Activated CD8-positive, alpha-beta memory T cell treated with anti-CD3 and anti-CD28 coated beads, Interleukin-2, amount 10 ng/mL, durations not matched to agents 7 days and 5 days (primary cell): ENCODE measurements at places on chromosomes 1 and 21.
A peak's percentile ranks its signal among the peaks of the same experiment; 100 is the strongest.

DNA sequence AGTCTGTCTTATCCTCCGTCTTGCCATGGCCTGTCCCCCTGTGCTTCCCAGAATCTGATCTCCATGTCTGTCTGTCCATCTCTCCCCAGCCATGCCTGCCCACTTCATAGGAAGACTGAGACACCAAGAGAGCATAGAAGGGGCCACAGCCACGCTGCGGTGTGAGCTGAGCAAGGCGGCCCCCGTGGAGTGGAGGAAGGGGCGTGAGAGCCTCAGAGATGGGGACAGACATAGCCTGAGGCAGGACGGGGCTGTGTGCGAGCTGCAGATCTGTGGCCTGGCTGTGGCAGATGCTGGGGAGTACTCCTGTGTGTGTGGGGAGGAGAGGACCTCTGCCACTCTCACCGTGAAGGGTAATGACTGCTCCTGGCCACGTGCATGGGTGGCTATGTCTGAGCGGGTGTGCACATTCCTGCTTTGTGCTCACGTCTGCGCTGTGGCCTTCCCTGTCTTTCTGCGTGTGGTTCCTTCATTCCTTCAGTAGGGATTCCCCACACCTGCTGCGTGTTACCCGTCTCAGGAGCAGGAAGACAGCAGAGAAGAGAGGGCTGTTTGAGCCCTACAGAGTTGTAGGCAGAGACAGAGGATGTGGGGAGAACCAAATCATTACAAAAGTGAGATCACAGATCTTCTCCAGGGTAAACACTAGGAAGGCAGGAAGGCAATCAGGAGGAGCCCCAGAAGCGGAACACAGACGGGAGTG, 80.8 kb downstream of the OBSCN start:
- no peak for DNase-seq

- no peak for DNase-seq
These were observed 102.8 kb upstream of the COL24A1 start for GRCh38 chr1:86259390-86259789.

DNA sequence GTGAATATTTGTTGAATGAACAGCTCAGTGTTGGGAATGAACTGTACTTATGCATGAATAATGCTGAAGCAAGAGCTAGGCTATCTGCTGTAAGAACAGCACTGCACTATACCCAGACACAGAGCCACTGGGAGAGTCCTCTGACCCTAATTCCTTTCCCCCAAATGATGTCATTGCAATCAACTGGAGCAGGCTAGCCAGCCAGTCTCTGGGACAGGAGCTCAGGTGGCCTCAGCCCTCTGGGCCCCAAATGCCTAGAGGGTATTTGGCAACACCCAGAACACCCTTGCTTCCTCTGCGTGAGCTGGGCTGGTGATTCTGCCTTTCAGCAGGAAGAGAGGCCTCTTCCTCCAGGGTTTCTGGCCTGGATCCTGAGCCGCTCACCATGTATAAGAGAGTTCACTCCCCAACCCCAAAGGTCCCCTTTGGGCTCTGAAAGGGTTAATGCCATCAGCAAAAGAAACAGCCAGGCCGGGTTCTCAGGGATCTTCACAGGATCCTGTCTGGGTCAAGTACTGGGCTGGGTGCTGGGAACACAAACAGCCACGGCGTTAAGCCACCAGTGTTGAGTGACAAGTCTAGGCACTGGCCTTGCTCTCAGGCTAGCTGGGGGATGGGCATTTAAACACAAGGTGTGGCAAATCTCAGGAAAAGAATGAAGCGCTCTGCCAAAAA, 3.7 kb upstream of the PADI4 start:
- DNase-seq: no peak

GRCh38 chr1:208000504-208000903, 89.6 kb upstream of the CD34 start:
- peak; percentile 0 for DNase-seq

DNA sequence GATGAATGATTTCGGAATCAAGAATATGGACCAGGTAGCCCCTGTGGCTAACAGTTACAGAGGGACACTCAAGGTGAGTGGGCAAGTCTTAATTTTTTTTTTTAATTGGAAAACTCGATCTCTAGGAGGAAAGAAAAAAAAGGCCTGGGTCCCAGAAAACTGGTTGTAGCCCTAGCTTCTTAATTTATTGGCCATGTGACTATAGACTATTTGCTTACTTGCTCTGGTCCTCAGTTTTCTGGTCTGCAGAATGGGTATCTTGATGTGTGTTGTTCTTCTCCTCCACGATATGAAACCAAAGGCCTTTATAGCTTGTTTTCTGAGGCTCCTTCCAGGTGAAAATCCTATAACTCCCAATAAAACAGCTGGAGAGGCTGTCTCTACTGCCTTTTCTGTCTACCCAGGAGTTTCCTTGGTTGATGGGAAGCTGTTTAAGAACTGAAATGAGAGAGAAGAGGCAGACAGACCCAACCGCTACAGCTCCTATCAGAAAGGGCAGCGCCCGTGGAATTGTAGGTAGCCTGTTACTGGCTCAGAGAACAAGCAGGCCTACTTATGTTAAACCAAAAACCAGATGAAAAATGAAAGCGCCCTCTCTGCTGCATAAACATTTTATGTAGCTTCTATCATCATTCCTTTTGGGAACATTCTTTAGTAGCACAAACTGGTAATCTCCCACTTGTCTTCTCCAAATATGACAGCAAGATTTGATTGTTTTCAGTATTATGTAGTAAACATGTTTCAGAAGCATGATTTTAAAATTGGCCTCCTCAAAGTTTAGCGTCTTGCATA, 4.5 kb downstream of the ETS2 start:
- no peak for DNase-seq

- no peak for DNase-seq
These were observed 22.4 kb upstream of the SRRM1 start for GRCh38 chr1:24620678-24621077.

- no peak for DNase-seq
These were observed 237.0 kb downstream of the TBX15 start for GRCh38 chr1:118751166-118751565.

- DNase-seq: no peak
These were observed 65.2 kb downstream of the GBP6 start for GRCh38 chr1:89429062-89429461.

DNA sequence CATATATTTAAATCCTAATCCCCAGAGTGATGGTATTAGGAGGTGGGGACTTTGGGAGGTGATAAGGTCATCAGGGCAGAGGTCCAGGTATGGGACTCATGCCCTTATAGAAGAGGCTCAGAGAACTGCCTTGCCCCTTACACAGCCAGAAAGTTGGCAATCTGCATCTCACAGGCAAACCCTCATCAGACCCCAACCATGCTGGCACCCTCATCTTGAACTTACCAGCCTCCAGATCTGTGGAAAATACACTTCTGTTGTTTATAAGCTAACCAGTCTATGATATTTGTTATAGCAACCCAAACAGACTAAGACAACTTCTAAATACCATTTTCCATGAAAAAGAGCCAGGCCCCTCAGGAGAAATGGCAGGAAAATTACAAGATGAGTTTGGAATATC, 69.3 kb upstream of the PRDX6 start:
- no peak for DNase-seq

GRCh38 chr1:164796916-164797315, 237.9 kb downstream of the PBX1 start:
- DNase-seq: no peak

GRCh38 chr1:150561254-150561973, 12.2 kb downstream of the ADAMTSL4 start:
- peak; percentile 83 for DNase-seq

- no peak for DNase-seq
These were observed 3.2 kb downstream of the MYOCOS start for GRCh38 chr1:171625225-171625624.

DNA sequence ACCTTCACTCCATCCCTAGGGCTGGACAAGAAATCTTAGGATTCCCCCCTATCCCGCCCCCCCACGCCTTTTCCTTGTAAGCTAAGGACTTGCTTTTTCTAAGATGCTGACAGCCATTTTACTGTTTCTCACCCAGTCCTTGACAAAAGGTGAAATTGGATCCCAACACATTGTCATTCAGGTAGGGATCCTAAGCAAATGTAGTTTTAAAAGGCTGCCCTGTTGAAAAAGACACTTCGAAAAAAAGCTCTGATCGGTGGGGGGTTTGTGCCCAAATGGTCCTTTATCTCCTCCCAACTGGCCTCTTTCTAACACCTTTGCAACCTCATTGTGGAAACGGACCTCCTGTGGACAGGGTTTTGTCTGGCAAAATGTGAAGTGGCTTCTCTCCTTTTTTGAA, 2.9 kb downstream of the CACHD1 start:
- no peak for DNase-seq

DNA sequence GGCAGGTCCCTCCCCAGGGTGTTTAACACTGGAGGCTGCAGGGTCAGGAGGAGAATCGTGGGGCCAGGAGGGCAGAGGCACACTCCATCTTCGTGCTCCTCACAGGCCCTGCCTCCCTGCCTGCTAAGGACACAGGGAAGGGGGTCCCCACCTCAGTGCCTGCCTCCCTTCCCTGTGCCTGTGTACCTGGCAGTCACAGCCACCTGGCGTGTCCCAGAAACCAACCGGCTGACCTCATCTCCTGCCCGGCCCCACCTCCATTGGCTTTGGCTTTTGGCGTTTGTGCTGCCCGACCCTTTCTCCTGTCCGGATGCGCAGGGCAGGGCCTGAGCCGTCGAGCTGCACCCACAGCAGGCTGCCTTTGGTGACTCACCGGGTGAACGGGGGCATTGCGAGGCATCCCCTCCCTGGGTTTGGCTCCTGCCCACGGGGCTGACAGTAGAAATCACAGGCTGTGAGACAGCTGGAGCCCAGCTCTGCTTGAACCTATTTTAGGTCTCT, 623 bp upstream of the BGLAP start:
- DNase-seq: no peak

DNA sequence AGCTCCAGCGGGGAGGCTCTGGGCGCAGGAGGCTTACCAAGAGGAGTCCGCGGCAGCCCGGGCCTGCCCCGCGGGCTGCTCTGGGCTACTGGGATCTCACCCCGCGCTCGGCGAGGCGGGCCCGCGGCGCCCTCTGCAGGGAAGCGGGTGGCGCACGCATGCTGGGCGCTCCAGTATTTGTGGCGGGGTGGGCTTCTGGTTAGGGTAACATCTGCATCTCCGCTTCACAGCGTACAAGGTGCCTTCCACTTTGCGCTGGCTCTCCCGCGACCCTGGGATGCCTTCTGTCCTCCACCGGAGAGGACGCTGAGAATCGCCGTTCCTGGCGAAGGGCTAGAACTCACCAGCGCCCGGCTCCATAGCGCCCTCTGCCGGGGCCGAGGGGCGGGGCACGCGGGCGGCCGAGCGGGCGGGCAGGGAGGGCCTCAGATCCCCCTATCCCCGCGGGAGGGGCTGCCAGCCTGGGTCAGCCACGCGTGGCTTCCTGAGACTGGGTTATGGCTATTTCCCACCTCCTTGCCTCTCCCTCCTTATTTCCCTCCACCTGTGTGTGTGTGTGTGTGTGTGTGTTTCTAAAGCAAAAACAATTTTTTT, 46.6 kb upstream of the CTBS start:
- DNase-seq: peak; percentile 85

DNA sequence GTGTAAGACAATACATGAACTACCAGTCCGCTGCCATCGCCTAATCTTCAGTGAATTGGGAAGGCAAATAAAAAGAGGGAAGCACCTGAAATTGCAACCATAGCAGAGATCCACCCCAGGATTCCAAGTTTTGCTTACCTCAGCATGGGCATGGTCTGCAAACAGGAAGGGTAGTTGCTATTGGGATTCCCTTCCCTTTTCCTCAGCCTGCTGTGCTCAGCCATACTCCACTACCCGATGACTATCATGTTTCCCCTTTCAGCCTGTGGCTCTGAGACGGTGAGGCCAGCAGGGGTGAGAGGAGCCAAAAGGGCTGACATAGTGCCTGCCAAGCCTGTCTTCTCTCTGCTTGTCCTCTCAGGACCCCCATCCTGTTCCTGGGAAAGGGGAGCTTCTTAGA, 64.2 kb downstream of the GPR137B start:
- DNase-seq: no peak

DNA sequence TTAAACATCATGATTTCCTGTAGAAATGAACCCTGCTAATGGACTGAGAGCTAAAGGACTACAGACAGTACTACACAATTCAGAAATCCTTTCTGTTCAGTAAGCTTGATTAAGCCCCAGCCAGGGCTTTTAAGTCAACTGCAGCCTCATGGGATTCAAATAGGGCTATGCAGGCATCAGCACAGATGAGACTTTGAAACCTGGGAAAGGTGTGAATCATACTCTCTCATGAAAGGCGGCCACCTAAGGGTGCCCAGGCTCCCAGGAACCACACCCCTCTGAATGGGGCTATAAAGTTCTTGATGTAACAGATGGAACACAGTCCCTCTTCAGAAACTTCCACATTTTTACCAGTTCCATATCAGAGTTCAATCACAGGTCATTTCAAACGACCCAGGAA, 7.6 kb downstream of the SIPA1L2 start:
- DNase-seq: no peak

- no peak for DNase-seq
These were observed 13.3 kb upstream of the TLR5 start for GRCh38 chr1:223156343-223156742.

GRCh38 chr1:15870421-15870820, 22.9 kb downstream of the SPEN start:
- no peak for DNase-seq

- no peak for DNase-seq
These were observed 325.0 kb upstream of the PLXNA2 start for GRCh38 chr1:208569181-208569580.

DNA sequence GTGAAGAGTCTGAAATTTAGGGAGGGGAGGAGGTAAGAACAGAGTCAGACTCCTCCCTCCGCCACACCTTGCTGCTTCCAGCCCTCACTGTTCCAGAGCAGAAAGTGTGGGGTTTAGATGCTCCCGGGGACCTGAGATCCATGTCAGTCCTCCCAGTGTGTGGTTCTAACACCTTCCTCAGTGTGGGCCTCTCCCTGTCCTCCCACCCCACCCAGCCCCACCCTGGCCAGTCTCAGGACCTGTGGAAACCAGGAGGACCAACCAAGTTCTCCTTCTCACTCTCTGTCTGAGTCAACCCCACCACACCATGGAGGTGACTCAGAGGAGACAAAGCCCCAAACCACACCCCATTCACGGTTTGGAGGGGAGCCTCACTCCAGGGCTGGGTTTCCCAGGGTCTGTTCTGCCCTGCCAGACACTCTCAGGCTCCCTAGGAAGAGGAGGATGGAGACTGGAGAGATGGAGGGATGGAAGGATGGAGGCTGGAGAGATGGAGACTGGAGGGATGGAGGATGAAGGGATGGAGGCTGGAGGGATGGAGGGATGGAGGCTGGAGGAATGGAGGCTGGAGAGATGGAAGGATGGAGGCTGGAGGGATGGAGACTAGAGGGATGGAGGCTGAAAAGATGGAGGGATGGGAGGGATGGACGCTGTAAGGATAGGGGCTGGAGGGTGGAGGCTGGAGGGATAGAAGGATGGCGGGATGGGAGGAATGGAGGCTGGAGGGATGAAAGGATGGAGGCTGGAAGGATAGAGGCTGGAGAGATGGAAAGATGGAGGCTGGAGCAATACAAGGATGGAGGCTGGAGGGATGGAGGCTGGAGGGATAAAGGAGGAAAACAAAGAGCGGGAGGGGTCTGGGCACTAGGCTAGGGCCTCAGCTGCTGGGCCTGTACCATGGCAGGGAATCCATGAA, 100.9 kb upstream of the RUNX3 start:
- peak; percentile 95 for DNase-seq

GRCh38 chr1:151499365-151499764, 11.8 kb upstream of the CGN start:
- no peak for DNase-seq
